ENCODE measurements at places on chromosomes 5 and 9.
A peak's percentile ranks its signal among the peaks of the same experiment; 100 is the strongest.

DNA sequence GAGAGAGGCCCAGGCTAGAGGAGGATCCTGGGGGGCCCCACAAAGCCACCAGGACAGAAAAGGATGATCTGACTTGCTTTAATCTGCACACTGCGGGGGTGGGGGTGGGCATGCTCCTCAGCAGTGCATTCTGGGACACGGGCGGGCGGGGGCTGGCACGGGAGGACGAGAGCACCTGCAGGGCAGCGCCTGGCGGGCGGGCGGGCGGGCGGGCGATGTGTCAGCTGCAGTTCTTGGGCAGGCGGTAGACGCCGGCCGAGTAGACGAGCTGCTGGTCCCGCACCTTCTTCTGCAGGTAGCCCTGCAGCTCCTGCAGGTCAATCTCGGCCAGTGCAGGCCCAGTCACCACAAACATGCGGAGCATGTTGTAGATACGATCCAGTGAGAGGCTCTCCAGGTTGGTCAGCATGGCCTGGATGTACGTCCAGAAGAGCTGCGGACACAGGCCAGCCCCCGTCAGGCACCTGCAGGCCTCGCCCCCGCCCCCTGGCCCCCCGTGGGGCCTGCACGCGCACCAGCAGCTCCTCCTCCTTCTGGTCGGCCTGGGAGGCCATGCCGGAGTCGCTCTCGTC is 3.0 kb upstream of the TMEM210 start:
- peaks cover 66% of the 10 kb centered on the region for H3K27me3 ChIP-seq
- DNase-seq, result no peak
- no peak overlapping the region for H3K4me3 ChIP-seq
- H3K36me3 ChIP-seq, result peaks cover 5% of the 10 kb centered on the region

- peaks cover 12% of the 10 kb centered on the region for H3K4me1 ChIP-seq
- H3K4me3 ChIP-seq, result no peak overlapping the region
- H3K27me3 ChIP-seq, result no peaks in the 10 kb centered on the region
- H3K36me3 ChIP-seq, result no peaks in the 10 kb centered on the region
Measured at GRCh38 chr9:4106760-4107143, 193.1 kb downstream of the GLIS3 start.

GRCh38 chr5:5011151-5011550 is 129.0 kb upstream of the ADAMTS16 start:
- no peaks in the 10 kb centered on the region for H3K36me3 ChIP-seq
- no peak for DNase-seq
- H3K27me3 ChIP-seq, result peaks cover 19% of the 10 kb centered on the region
- peaks cover 3% of the 10 kb centered on the region for H3K4me1 ChIP-seq
- H3K27ac ChIP-seq, result no peak overlapping the region

- peak overlapping the region; percentile 100 for H3K27ac ChIP-seq
- peaks cover 57% of the 10 kb centered on the region for H3K4me1 ChIP-seq
- DNase-seq, result peak; percentile 40
- no peaks in the 10 kb centered on the region for H3K36me3 ChIP-seq
- H3K4me3 ChIP-seq, result peak overlapping the region; percentile 98
- no peaks in the 10 kb centered on the region for H3K27me3 ChIP-seq
Measured at GRCh38 chr9:130835441-130836298, 616 bp downstream of the ABL1 start.

- H3K27me3 ChIP-seq, result no peaks in the 10 kb centered on the region
- DNase-seq, result no peak
- no peaks in the 10 kb centered on the region for H3K4me1 ChIP-seq
Measured at GRCh38 chr5:77438071-77438470, 54.0 kb downstream of the WDR41 start.

DNA sequence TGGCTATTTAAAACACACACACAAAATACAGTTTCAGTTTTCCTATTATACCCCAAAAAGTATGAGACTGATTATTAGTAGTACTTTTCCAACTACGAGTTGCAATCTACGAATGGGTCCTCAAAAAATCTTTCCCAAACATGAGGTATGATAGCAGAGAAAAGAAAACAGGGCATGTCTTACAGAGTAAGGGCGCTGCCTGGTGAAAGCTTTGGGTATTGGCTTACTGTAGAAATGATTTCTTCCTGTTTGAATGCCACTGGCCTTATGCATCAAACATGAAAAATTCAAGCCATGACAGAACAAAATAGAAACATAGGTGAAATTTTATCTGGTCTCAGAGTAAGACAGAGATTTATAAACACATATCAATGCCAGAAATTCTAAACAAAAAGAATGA is 448.0 kb downstream of the SPOCK1 start:
- DNase-seq, result no peak
- H3K4me3 ChIP-seq, result no peak overlapping the region
- H3K36me3 ChIP-seq, result no peaks in the 10 kb centered on the region
- H3K27me3 ChIP-seq, result peaks cover 2% of the 10 kb centered on the region

- H3K36me3 ChIP-seq, result peaks cover 35% of the 10 kb centered on the region
- no peak overlapping the region for H3K27ac ChIP-seq
- no peak overlapping the region for H3K4me3 ChIP-seq
- H3K27me3 ChIP-seq, result no peaks in the 10 kb centered on the region
Measured at GRCh38 chr5:146130440-146131045, 25.2 kb upstream of the PLAC8L1 start.

DNA sequence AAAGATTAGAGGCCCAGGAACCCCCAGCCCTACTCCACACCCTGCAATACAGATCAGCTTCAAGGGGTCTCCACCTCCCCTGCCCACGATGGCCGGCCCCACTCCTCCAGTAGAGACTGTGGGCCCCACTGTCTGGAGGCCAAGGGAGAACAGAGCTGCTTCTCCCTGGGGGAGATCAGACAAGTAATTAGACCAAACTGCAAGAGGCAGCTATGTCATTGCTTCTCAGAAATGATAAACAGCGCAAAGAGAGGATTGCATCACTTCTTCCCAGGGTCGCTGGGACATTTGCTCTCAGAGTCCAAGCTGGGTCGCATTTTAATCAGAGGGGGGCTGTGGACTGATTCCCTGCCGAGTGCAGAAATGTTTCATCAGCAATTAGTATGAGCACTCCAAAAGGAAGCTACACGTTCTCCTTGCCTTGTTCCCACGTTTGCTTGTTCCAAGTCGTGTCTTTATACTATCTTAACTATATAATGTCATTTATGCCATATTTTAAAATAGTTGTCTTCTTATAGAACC is 59.9 kb downstream of the ROPN1L start:
- peaks cover 16% of the 10 kb centered on the region for H3K4me1 ChIP-seq
- peak overlapping the region; percentile 83 for H3K27ac ChIP-seq
- no peaks in the 10 kb centered on the region for H3K36me3 ChIP-seq
- no peak for DNase-seq

DNA sequence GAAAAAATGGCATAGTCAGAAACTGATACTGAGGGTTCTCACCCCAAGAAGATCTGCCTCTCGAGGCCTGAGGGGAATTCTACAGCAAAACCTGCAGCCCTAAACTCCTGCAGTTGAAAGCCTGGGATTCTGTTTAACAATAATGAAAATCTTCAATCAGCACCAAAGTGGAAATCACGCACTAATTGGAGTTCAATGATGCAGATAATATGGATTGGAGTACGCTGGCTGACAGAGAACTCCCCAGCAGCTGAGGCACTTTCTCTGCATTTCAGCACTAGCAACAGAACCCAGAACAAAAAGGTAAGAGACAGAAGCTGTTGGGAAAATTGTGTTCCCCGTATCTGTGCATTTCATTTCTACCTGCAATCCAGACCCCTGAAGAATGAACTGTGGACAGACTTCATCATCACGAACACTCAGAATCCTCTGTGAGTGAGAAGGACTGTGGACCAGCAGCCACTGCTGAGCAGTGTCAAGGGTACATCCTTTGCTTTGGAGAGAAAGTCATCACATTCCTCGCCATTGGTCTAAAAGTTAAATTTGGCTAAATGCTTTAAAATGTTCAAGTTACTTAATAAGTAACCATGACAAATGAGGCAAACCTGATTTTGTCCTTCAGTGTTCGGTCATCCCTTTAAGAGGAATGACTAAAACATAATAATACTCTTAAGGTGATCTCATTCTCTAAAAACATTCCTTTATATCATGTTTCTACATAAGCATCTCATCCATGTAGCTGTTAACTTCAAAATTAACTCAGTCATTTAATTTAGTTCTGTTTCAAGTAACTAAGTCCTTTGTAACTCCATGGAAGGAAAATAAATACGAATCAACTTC is 126.1 kb downstream of the GAS1 start:
- H3K4me1 ChIP-seq, result peaks cover 7% of the 10 kb centered on the region
- no peak overlapping the region for H3K27ac ChIP-seq
- H3K36me3 ChIP-seq, result no peaks in the 10 kb centered on the region
- H3K4me3 ChIP-seq, result no peak overlapping the region
- H3K27me3 ChIP-seq, result no peaks in the 10 kb centered on the region

GRCh38 chr5:40052808-40053207 is 626.9 kb upstream of the PTGER4 start:
- no peaks in the 10 kb centered on the region for H3K27me3 ChIP-seq
- H3K36me3 ChIP-seq, result no peaks in the 10 kb centered on the region
- no peak overlapping the region for H3K4me3 ChIP-seq

DNA sequence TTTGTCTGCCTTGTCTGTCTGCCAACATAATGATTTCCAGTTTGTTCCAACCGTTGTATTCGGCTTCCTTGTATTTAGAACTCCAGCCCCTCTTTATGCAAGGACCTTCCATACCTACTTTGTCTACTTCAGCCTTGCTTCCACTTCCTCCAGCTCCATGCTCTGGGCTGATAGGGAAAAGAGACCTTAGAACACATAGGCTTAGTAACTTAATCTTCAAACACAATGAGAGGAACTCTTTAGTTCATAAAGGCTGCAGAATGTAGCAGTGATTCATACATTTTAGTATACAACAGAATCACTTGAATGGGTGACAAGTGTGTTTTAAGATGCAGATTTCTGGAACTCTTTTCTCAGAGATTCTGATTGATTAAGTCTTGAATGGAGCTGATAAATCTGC is 102.8 kb upstream of the IFNE start:
- peaks cover 7% of the 10 kb centered on the region for H3K4me1 ChIP-seq
- no peak overlapping the region for H3K4me3 ChIP-seq

DNA sequence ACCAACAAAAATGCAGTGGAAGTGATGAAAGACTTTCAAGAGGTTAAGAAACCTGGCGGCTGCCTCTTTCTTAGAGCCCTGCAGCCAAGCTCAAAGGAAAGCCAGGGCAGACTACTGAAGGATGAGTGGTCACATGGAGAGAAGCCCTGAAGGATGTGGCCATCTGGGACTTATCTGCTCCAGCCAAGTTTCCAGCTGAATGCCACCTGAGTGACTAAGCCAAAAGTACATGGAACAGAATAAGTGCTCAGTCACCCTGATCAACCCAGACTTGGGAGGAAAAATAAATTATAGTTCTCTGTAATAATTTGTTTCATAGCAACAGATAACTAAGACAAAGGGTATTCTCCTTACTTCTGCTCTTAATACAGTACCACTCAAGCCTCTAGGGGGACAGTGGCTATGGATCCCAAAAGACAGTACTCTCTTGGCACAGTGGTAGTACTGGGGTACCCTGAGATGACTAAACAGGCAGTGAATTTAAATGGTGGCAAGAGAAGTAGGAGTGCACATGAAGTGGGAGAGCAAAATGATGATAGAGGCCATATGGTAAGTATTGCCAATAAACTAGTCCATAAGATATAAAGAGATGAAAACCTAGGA is 182.3 kb downstream of the ELAVL2 start:
- H3K36me3 ChIP-seq, result no peaks in the 10 kb centered on the region
- H3K4me1 ChIP-seq, result no peaks in the 10 kb centered on the region
- H3K27ac ChIP-seq, result no peak overlapping the region
- no peaks in the 10 kb centered on the region for H3K27me3 ChIP-seq
- no peak for DNase-seq

- no peak for DNase-seq
- no peak overlapping the region for H3K4me3 ChIP-seq
- H3K36me3 ChIP-seq, result peaks cover 8% of the 10 kb centered on the region
- H3K4me1 ChIP-seq, result peaks cover 45% of the 10 kb centered on the region
- H3K27me3 ChIP-seq, result no peaks in the 10 kb centered on the region
- H3K27ac ChIP-seq, result peak overlapping the region; percentile 98
Measured at GRCh38 chr5:177300236-177300880, 3.2 kb downstream of the RAB24 start.

DNA sequence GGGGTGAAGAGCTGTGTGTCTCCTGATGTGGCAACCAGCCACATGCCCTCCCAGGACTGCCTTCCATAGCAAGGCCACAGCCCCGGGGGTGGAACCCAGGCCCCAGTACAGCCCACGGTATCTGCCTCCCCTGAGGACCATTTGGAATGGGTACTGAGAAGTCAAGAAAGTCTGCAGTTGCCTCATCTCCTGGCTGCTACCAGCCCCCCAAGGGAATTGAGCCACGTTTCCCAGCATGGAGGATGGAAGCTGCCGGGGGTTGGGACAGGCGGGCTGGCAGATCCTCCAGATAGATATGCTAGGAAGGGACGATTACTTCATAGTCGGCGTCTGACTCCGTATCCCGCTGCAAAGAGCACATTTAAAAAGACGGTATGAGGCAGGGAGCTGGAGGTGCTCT is 5.5 kb upstream of the DMRT2 start:
- peaks cover 4% of the 10 kb centered on the region for H3K36me3 ChIP-seq
- DNase-seq, result no peak
- H3K27ac ChIP-seq, result no peak overlapping the region
- H3K4me1 ChIP-seq, result peaks cover 34% of the 10 kb centered on the region
- no peak overlapping the region for H3K4me3 ChIP-seq

GRCh38 chr5:141647851-141648250 is 3.4 kb downstream of the FCHSD1 start:
- peaks cover 11% of the 10 kb centered on the region for H3K4me1 ChIP-seq
- no peak overlapping the region for H3K4me3 ChIP-seq
- H3K27ac ChIP-seq, result no peak overlapping the region
- H3K27me3 ChIP-seq, result no peaks in the 10 kb centered on the region
- DNase-seq, result no peak

DNA sequence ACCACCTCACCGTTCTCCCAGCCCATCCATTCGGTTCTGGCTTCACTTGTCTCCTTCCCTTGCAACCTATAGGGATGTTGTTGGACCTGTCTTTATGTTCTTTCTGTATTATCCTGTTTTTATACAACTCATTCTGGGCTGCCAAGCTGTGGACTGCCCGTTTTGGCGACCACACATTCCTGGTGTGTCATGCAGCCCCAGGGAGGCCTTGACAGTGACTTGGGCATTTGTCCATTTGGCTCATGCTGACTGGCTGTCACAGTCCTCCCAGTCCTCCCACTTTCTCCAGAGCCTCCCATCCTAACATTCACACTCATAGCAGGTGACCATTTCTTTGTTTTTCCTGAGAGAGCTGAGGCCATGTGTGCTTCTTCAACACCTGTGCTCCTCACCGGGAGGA is 136.4 kb downstream of the SLF1 start:
- H3K27ac ChIP-seq, result no peak overlapping the region
- no peak for DNase-seq
- no peaks in the 10 kb centered on the region for H3K4me1 ChIP-seq
- H3K27me3 ChIP-seq, result no peaks in the 10 kb centered on the region

DNA sequence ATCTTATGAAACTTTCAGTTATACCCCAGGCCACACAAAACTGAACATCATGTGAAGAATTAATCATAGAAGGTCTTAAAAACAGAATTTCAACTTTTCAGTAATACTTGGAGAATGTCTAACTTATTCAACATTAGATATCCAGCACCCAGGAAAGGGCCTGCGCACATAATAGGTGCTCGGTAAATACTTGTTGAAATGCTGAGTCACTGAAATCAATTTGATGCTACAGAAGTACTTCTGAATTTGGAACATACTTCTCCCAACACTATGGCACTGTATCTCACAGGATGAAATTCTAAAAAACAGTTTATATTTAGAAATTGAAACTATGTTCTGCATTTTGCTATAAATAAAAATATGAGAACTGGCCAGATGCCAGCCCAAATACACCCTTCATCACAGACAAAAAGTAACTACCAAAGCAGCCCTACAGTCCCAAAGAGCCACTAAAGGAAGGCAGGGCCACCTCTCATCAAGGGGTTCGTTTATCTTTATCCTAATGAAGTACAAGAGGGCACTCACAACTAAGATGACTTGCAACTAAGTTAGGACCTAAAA is 26.5 kb downstream of the MRPS27 start:
- H3K27me3 ChIP-seq, result no peaks in the 10 kb centered on the region
- no peak overlapping the region for H3K27ac ChIP-seq
- peaks cover 16% of the 10 kb centered on the region for H3K4me1 ChIP-seq
- no peak for DNase-seq
- peaks cover 23% of the 10 kb centered on the region for H3K36me3 ChIP-seq

All from mesothelial cell of epicardium (in vitro differentiated cells).